ENCODE measurements at places on chromosomes 7 and 10.

- no peak for DNase-seq
Measured at GRCh38 chr7:112596981-112597380, 116.2 kb downstream of the LSMEM1 start.

DNA sequence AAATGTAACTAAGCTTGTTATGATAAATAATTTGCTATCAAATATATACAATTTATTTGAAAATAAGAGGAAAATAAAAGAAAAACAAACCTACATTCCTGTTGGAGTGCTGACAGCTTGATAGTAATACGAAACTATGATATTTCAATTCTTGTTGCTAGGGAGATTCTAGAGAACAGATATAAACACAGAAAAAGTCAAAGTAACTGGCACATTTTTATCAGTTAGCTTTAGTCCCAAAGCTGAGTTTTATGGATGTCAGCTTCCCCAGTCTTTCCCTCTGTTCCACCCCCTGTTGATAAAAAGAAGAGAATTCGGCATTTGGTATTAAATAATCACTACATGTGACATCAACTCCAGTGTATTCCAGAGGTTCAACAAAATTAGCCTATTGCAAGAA, 1134.0 kb downstream of the XPNPEP1 start:
- no peak for DNase-seq

- DNase-seq = no peak
Measured at GRCh38 chr10:45419676-45420025, 45.6 kb downstream of the ALOX5 start.

- DNase-seq = no peak
Measured at GRCh38 chr10:777913-778479, 88.5 kb upstream of the DIP2C start.

- no peak for DNase-seq
Measured at GRCh38 chr7:30683306-30683705, 1.1 kb upstream of the CRHR2 start.

- DNase-seq = peak; percentile 15
Measured at GRCh38 chr10:132867801-132868644, 74.3 kb downstream of the CFAP46 start.

GRCh38 chr10:80199828-80200227, 5.5 kb downstream of the ANXA11 start:
- DNase-seq = peak; percentile 33

GRCh38 chr7:143250822-143251221, 12.4 kb upstream of the GSTK1 start:
- no peak for DNase-seq

- no peak for DNase-seq
Measured at GRCh38 chr7:157980774-157981173, 606.8 kb downstream of the PTPRN2 start.

- no peak for DNase-seq
Measured at GRCh38 chr7:972110-972509, 3.2 kb downstream of the COX19 start.

DNA sequence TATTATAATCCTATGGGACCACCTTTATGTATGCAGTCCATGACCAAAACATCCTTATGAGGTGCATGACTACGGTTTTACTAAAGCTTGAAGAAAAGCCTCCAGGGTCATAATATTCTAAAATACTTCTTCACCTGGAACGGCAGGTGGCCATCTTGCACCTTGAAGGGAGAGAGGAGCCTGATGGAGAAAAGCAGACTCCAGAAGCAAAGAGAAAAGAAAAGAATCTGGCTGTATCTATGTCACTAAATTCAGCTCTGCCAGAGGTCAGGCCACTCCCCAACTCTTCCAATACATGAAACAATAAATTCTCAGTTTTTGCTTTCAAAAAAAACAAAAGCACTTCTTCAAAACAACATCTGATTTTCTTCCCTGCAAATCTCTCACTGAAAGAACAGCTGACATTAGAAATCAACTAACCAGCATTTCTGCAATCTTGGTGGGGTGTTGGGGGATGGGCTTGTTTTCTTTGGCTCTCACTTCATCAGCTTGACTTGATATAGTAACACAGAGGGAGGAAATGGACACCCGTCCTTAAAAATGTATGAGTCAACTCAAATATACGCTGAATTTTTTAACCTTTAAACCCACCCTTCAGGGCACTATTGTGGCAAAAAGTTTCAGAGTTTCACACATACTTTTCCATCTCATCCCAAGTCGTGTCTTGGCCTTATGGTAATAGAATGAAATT, 21.7 kb downstream of the HIBADH start:
- no peak for DNase-seq

GRCh38 chr7:33837356-33837851, 67.9 kb upstream of the BMPER start:
- DNase-seq = no peak
